Activated naive CD4-positive, alpha-beta T cell (primary cell): ENCODE measurements at places on chromosomes 12 and 14.

DNA sequence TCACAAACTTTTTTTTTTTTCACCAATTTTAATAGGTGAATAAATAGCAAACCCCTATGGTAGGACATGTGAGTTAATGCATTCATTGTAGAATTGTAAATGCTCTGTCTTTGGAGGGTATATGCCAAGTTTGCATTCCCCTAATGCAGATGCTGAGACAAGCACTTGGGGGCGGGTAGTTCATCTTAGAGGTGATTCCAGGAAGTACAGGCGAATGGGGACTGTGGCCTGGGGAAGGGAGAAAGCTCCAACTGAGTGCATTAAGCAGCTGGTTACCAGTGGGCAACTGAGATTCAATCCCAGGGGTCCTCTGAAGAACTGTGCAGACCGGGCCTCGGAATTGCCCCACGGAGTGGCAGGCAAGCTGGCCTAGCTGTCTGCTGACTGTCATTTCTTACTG is 107.6 kb downstream of the ZNF664 start:
- DNase-seq = no peak

- DNase-seq = no peak
Observed at GRCh38 chr14:75222208-75222701, 45.8 kb upstream of the TMED10 start.

DNA sequence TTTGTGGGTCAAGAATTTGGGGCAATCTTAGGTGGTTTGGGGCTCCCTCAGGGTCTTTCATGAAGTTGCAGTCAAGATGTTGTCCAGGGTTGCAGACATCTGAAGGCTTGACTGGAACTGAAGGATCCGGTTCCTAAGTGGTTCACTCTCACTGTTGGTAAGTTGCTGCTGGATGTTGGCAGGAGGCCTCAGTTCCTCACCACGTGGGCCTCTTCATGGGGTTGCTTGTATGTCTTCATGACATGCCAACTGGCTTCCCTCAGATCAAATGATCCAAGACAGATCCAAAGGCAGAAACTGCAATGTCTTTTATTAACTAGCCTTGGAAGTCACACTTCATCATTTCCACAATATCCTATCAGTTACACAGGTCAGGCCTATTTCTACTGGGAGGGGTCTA is 49.2 kb downstream of the ARF6 start:
- DNase-seq = no peak

DNA sequence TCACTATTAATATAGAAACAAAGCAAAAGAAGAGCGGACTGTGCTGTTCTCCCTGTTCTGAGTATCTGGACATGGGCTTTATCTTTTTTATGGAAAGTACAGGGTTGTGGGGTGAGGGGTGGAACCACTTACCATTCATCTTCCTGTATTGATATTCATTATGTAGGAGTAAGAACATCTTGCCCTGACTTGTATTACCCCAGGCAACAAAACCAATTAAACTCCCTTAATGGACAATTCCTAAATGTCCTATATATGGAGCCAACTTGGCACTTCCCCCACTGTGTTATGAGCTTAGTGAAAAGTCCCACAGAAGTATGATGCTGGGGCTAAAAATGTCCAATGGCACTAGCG is 139.9 kb upstream of the KRR1 start:
- no peak for DNase-seq

GRCh38 chr14:95635051-95635450 is 51.2 kb upstream of the TCL1B start:
- DNase-seq = no peak
